Osteocyte (in vitro differentiated cells): ENCODE measurements at places on chromosomes 16 and 17. TPM values are rescaled to one million over a fixed set of nuclear protein-coding genes. Genes with fewer than 3 reads are reported as not detected.

Gene GAS2L2
- total RNA-seq: not detected in 2 replicates

Gene CCL1
- not detected in 2 replicates for total RNA-seq

Gene PPP1R27
- 0.62 TPM in 1 of 2 replicates, not detected in the other for total RNA-seq

- H3K4me1 ChIP-seq: peaks cover 12% of the 10 kb centered on the region
- peaks cover under 1% of the 10 kb centered on the region for H3K27me3 ChIP-seq
- no peak overlapping the region for H3K27ac ChIP-seq
- no peak for DNase-seq
- peaks cover 14% of the 10 kb centered on the region for H3K36me3 ChIP-seq
Measured at GRCh38 chr17:64785011-64785421, 122.9 kb upstream of the SMURF2 start.

DNA sequence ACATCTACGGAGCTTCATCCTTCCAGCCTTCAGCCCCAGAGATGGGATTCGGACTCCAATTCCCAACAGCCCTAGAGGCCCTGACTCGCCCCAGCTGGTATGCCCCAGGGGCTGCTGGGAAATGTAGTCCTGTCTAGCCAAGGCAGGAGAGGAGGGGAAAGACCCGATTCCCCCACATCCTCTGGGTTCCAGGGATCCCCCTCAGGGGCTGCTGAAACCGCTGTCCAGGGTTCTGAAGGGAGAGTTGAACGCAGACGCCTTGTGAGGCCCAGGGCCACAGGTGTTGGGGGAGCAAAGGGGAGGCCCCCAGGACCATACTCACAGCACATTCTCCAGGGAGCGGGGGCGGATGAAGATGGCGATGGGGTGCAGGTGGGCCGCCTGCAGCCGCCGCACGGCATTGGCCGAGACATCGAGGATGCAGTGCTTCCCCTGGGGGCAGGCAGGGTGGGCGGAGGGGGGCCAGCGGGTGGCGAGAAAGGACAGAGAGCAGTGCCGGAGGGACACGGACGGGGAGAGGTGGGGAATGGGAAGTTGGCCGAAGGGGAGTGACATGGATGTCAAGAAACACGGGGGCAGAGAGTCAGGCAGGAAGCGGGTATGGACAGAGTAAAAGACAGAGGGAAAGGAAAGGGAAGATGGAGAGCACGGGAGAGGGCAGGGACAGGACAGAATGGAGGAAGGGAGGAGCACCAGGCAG lies 12.6 kb upstream of the ASGR1 start:
- no peak overlapping the region for H3K4me3 ChIP-seq
- H3K27me3 ChIP-seq: no peaks in the 10 kb centered on the region

DNA sequence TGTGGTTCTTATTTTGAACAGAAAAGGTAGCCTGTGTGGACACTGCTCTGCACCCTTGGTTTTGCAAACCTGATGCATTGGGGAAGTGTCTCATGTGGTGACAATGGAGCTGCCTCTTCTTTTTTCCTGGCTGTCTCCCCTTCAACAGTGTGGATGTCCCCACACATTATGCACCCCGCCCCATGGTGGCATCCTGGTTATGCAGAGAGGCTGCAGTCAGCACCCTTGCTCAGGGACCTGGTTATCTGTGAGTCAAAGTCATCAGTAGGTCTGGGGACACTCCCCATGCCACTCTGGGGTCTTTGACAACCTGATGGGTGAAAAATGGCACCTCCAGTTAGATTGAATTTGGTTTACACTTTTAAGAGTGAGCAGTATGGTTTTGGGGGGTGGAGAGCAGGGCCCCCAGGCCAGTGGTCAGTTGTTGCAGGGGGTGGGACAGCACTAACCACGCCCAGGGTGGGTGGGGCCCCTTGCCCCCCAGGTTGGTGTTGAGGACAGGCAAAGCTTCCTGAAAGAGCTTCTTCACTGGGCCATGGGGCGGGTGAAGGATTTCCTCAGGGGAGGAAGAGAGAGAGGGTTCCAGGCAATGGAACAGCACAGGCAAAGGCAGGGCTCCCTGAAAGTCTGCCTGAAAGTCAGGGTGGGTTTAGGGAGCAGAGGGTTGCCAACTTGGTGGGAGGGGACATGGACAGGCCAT lies 24.6 kb upstream of the KCNJ12 start:
- H3K27ac ChIP-seq: no peak overlapping the region
- DNase-seq: no peak
- peaks cover 4% of the 10 kb centered on the region for H3K4me1 ChIP-seq
- no peaks in the 10 kb centered on the region for H3K36me3 ChIP-seq
- H3K4me3 ChIP-seq: no peak overlapping the region
- no peaks in the 10 kb centered on the region for H3K27me3 ChIP-seq

GRCh38 chr16:59601452-59601851 lies 867.3 kb upstream of the GOT2 start:
- DNase-seq: no peak
- H3K27ac ChIP-seq: no peak overlapping the region
- H3K4me1 ChIP-seq: no peaks in the 10 kb centered on the region
- H3K4me3 ChIP-seq: no peak overlapping the region
- no peaks in the 10 kb centered on the region for H3K27me3 ChIP-seq
- no peaks in the 10 kb centered on the region for H3K36me3 ChIP-seq

GRCh38 chr16:56199164-56199563 lies 7.9 kb downstream of the GNAO1 start:
- H3K4me3 ChIP-seq: no peak overlapping the region
- peaks cover 56% of the 10 kb centered on the region for H3K27me3 ChIP-seq
- H3K4me1 ChIP-seq: peaks cover 7% of the 10 kb centered on the region

- no peak overlapping the region for H3K27ac ChIP-seq
- no peak overlapping the region for H3K4me3 ChIP-seq
- no peaks in the 10 kb centered on the region for H3K27me3 ChIP-seq
- H3K36me3 ChIP-seq: no peaks in the 10 kb centered on the region
- no peaks in the 10 kb centered on the region for H3K4me1 ChIP-seq
Measured at GRCh38 chr16:59920054-59920453, 1185.9 kb upstream of the GOT2 start.

DNA sequence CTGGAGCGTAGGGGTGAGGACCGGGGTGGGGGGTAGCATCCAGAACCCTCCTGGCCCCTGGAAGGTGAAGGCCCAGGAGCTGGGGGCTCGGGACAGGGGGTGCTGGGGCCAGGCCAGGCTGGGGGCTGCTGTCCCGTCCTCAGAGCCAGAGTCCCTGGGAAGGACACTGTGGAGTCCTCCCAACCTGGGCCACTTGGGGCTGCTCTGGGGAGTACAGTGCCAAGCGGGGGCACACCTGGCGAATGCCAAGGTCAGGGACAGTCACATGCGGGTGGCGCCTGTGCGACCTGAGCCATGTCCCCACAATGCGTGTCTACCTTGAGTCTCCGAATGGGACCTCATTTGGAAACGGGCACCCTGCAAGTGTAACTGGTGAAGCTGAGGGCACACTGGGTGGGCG lies 1.2 kb upstream of the PERCC1 start:
- no peaks in the 10 kb centered on the region for H3K36me3 ChIP-seq
- H3K4me3 ChIP-seq: no peak overlapping the region
- DNase-seq: no peak
- no peak overlapping the region for H3K27ac ChIP-seq

GRCh38 chr17:40501499-40501911 lies at the start of gene TNS4:
Gene TNS4 (minus strand): TSS chr17:40501623. CDS start chr17:40496425, 5,198 bp downstream.
- H3K4me1 ChIP-seq: peaks cover 33% of the 10 kb centered on the region
- no peak for DNase-seq
- H3K27me3 ChIP-seq: no peaks in the 10 kb centered on the region
- no peaks in the 10 kb centered on the region for H3K36me3 ChIP-seq
- H3K4me3 ChIP-seq: no peak within 1 kb of the TSS
